ENCODE measurements at places on chromosomes 5 and 9. TPM values are rescaled to one million over a fixed set of nuclear protein-coding genes. Genes with fewer than 3 reads are reported as not detected.

HK3 gene
- 1.5 TPM for polyA plus RNA-seq

ABO gene
- 0.10 TPM for polyA plus RNA-seq

ASPN gene
- 0.70 TPM for polyA plus RNA-seq

TNFSF8 gene
- polyA plus RNA-seq: not detected

ANKRD20A1 gene
- polyA plus RNA-seq: 19.0 TPM

CDX1 gene
- not detected for polyA plus RNA-seq

SLC36A2 gene
- not detected for polyA plus RNA-seq

ITGA2 gene
- polyA plus RNA-seq: 0.05 TPM

COL27A1 gene
- polyA plus RNA-seq: 1.8 TPM

CAMK4 gene
- polyA plus RNA-seq: 87.3 TPM

PTGER4 gene
- not detected for polyA plus RNA-seq

ANKRD34B gene
- polyA plus RNA-seq: not detected

LHX6 gene
- polyA plus RNA-seq: 0.15 TPM

ZNF79 gene
- polyA plus RNA-seq: 2.4 TPM

All from Purkinje cell (primary cell).